Activated T-cell treated with anti-CD3 and anti-CD28 coated beads, Interleukin-2, amount 50 U/mL, for 4 hours (primary cell): ENCODE measurements at places on chromosomes 2 and 18.

GRCh38 chr2:38274286-38275276 lies 102.5 kb downstream of the ATL2 start:
- DNase-seq: no peak

GRCh38 chr18:13051950-13052349 lies 60.8 kb downstream of the CEP192 start:
- DNase-seq: no peak

DNA sequence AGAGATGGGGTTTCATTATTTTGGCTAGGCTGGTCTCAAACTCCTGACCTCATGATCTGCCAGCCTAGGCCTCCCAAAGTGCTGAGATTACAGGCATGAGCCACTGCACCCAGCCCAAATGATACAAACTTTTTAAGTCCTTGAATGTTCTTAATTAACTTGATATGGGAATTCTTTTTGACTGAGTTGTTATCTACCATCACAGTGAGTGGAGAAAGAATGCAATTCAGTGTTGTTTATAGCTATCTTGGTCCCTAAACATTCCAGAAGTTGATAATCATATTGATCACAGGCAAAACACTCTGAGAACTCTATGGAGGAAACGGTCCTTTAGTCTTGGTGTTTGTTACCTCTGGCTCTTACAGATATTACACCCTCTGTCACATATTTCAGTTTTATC lies 1072.5 kb downstream of the SUCLG1 start:
- no peak for DNase-seq

DNA sequence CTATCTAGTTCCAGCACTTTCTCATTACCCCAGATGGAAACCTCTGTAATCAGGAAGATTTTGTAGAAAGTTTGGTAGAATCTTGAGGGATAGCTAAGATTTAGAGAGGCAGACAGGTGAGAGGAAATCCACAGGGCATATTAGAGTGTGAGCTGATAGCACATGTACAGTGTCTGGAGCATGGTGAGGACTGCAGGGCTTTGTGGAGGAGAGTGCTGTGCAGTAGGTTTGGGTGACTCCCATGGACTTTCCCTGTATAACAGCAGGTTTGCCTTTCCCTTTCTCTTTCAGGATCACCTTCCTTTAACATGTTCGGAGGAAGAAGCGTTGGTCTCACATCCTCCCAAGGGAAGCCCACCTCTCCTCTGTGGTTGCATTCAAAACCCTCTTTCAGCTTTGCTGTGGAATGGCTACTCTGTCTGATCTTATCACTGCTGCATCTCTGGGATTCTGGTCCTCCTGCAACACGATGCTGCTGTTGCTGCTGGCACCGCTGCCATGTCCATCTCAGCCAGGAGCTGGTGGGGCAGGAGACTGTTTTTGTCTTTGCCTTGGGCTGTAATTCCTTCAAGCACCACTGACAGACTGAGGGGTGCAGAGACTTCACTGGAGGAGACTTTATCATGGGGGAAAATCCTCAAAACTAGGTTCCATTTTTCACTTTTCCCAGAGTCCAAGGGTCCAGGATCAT lies 7.8 kb upstream of the KIF5C start:
- DNase-seq: no peak

DNA sequence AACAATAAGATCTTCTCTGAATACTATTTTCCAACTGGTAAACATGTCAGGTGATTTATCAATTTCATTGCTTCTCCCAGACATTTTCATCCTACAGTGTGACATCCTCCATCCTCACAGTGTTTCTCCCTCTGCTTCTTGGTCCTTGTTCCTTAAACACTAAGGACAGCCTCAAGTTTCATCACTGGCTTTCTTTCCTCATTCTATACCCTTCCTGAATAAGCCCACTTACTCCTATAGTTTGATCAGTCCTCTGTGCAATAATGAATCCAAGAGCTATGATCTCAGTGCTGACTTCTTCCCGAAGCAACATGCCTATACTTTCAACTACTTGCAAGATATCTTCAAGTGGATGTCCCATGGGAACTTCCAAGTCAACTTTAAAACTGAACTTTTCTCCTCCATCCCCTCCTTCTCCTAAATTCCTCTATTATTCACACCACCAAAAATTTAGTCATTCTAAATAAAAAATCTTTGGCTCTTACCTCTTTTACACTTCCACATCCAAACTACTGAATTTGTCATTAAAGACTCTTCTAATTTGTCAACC lies 87.6 kb downstream of the FAM228A start:
- DNase-seq: no peak
